ENCODE measurements at places on chromosomes 3 and 15. TPM values are rescaled to one million over a fixed set of nuclear protein-coding genes. Genes with fewer than 3 reads are reported as not detected.

DNA sequence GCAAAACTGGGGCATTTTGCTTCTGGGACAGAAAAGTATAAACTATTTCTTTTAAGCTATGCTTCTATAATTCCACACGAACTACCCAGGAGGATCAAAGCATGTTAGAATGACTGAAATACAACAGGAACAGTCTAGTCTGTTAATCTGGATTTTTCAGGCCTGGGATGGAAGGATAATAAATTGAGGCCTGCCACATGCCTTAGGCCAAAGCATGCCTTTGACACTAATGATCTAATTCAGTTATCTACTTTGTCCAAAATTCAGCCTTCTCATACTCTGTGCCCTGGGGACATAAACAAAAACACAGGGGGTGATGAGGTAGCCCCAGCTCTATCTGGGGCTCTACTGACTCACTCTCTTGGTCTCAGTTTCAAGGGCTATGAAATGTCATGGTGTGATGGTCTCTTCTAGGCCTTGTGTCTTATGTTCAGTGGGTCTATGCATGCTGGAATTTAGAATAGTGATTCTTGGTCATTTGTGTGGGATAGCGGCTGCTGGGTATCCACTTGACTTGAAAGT lies 32.5 kb downstream of the GAP43 start:
- no peak for DNase-seq

Gene DNAH1
- total RNA-seq = 5.9 TPM

Gene FOXB1
- not detected for total RNA-seq

DNA sequence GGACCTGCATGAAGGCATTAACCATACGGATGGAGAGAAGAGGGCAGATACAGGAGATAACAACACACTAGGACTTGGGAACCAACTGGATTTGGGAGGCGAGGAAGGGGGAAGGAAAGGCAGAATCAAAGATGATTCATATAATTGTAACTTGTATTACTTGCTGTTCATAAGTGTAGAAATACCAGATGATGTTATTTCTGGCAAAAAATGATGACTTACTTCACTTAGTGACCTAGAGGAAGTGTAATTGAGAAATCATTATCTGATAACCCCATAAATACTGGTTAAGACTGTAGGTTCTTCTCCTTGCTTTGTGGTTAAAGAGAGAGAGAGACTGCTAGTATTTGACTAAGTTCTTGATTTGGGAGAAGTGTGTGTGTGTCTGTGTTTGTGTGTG lies 50.5 kb upstream of the GK5 start:
- DNase-seq = no peak

Gene GABRG3
- 0.38 TPM for total RNA-seq

DNA sequence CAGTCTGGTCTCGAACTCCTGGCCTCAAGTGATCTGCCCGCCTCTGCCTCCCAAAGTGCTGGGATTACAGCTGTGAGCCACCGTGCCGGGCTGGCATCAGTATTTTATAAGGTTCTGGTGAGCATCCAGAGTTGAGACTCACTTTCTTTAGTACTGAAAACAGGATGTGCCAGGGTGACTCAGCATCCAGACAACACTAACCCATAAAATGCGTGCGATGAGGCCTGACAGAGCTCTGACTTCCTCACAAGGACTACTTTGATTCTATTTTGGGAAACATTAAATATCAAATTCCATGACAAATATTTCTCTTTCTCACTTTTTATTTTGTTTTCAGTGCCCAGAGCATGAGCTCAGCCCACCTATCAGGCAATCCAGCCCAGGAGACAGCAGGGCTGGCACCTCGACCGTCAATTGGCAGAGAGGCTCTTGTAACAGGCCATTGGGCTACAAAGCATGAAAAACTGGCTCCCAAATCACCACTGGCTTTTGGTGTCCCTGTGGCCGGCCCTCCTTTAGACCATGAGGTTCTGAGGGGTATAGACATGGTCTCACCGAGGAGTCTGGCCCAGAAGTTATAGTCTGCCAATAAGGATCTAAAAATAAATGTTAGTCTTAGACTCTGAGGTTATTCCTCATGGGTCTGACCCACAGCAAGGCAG lies 75.0 kb downstream of the FEM1B start:
- peak; percentile 78 for DNase-seq

Gene C3orf20
- total RNA-seq = not detected

Gene LARP6
- 19.8 TPM for total RNA-seq

- DNase-seq = no peak
Measured at GRCh38 chr15:89531796-89532537, 35.6 kb upstream of the RHCG start.

- no peak for DNase-seq
Measured at GRCh38 chr3:52458770-52459545, 3.6 kb downstream of the NISCH start.

Gene GOLGA8T
- not detected for total RNA-seq

Gene ZIC1
- total RNA-seq = 2.9 TPM

Data from lower leg skin (tissue), 4 donors.